ENCODE measurements at places on chromosomes 2 and 18. TPM values are rescaled to one million over a fixed set of nuclear protein-coding genes. Genes with fewer than 3 reads are reported as not detected.

DNA sequence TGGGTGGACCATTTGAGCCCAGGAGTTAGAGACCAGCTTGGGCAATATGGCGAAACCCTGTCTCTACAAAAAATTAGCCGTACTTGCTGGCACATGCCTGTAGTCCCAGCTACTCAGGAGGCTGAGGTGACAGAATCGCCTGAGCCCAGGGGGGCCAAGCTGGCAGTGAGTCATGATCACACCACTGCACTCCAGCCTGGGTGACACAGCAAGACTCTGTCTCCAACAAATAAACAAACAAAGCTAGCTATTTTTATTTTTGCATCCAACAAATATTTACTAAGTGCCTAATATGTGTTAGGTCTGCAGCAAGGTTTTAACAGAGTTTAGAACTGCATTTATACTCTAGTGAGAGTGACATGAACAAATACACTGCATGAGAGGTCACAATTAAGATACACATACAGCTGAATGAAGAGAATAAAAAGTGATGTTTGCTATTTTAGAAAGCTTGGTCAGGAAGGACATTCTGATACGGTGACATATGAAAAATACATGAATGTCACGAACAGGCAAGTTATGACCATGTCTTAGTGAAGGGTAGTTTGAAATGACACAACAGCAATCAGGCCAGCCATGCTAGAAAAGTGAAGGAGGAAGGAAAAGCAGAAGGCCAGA, 83.2 kb upstream of the FRZB start:
- no peaks in the 10 kb centered on the region for H3K4me1 ChIP-seq
- H3K36me3 ChIP-seq, result peaks cover 6% of the 10 kb centered on the region
- no peaks in the 10 kb centered on the region for H3K27me3 ChIP-seq
- no peak overlapping the region for H3K4me3 ChIP-seq

- no peaks in the 10 kb centered on the region for H3K27me3 ChIP-seq
- no peaks in the 10 kb centered on the region for H3K4me1 ChIP-seq
- H3K36me3 ChIP-seq, result no peaks in the 10 kb centered on the region
- H3K4me3 ChIP-seq, result no peak overlapping the region
- no peak for DNase-seq
- no peak overlapping the region for H3K27ac ChIP-seq
These were observed 234.0 kb downstream of the DYM start for GRCh38 chr18:49226243-49227000.

- no peaks in the 10 kb centered on the region for H3K36me3 ChIP-seq
- H3K4me3 ChIP-seq, result no peak overlapping the region
- no peaks in the 10 kb centered on the region for H3K27me3 ChIP-seq
- DNase-seq, result peak; percentile 73
- H3K4me1 ChIP-seq, result no peaks in the 10 kb centered on the region
- peak overlapping the region; percentile 91 for H3K27ac ChIP-seq
These were observed 48.7 kb upstream of the FZD7 start for GRCh38 chr2:201984800-201985525.

- H3K4me3 ChIP-seq, result no peak overlapping the region
- H3K4me1 ChIP-seq, result no peaks in the 10 kb centered on the region
- H3K36me3 ChIP-seq, result no peaks in the 10 kb centered on the region
- no peaks in the 10 kb centered on the region for H3K27me3 ChIP-seq
These were observed 145.0 kb downstream of the ZBTB7C start for GRCh38 chr18:48263914-48264902.

MROH2A gene
- not detected for total RNA-seq

SNORC gene
- 23.1 TPM for total RNA-seq

GRCh38 chr2:128369602-128370467, 51.2 kb upstream of the HS6ST1 start:
- no peak overlapping the region for H3K4me3 ChIP-seq
- no peaks in the 10 kb centered on the region for H3K4me1 ChIP-seq
- no peaks in the 10 kb centered on the region for H3K36me3 ChIP-seq
- no peak for DNase-seq
- peak overlapping the region; percentile 45 for H3K27ac ChIP-seq

NAPG gene
- 23.2 TPM for total RNA-seq

- no peaks in the 10 kb centered on the region for H3K27me3 ChIP-seq
- H3K36me3 ChIP-seq, result no peaks in the 10 kb centered on the region
- no peak overlapping the region for H3K27ac ChIP-seq
- no peak for DNase-seq
- H3K4me3 ChIP-seq, result no peak overlapping the region
These were observed 204.5 kb upstream of the LRATD1 start for GRCh38 chr2:14428056-14428455.

CFAP210 gene
- 0.66 TPM for total RNA-seq

ERFE gene
- total RNA-seq, result not detected
